ENCODE measurements at places on chromosomes 2 and 18.
A peak's percentile ranks its signal among the peaks of the same experiment; 100 is the strongest.

- DNase-seq = no peak
These were observed 238.7 kb downstream of the TGIF1 start for GRCh38 chr18:3688690-3689089.

- no peak for DNase-seq
These were observed 258.9 kb downstream of the METTL4 start for GRCh38 chr18:2312440-2312839.

GRCh38 chr18:62420513-62421209, 95.6 kb downstream of the TNFRSF11A start:
- DNase-seq = peak; percentile 66

DNA sequence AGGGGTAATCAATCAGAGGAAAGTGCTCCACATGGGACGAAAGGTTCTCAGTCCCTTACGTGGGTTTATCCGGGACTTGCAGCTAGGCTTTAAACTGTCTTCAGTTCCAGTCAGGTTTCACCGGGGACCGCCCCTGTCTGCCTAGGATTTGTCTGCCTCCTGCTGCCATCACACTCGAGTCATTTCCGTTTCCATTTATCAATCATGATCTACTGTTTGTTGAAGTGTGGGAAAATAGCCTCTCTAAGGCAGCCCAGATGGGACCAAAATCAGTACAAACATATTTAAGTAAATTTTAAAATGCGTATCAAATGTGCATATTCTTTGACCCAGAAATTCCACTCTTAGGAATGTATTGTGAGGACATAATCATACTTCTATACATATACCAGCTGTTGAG, 10.5 kb downstream of the TRAPPC12 start:
- no peak for DNase-seq

- DNase-seq = peak; percentile 34
These were observed 101.4 kb upstream of the RAB6C start for GRCh38 chr2:129877795-129878775.

DNA sequence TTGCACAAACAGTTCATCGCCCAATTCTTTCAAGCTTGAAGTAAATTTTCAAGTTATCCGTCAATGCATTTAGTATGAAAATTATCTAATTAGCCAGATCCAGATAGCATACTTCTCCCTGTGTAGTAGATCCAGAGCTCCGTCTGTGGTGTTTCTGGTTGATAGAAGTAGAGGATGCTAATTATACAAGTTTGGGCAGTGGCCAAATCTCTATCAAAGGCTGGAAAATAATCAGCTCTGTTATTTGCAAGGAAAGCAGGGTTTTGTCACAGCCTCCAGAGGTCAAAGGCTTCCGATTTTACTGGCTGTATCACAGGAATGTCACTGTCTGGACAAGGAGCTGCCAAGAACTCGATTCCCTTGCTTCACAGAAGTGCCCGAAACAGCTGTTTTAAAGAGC, 28.6 kb downstream of the LRRC30 start:
- no peak for DNase-seq

- DNase-seq = no peak
These were observed 14.0 kb downstream of the GORASP2 start for GRCh38 chr2:170943041-170943440.

DNA sequence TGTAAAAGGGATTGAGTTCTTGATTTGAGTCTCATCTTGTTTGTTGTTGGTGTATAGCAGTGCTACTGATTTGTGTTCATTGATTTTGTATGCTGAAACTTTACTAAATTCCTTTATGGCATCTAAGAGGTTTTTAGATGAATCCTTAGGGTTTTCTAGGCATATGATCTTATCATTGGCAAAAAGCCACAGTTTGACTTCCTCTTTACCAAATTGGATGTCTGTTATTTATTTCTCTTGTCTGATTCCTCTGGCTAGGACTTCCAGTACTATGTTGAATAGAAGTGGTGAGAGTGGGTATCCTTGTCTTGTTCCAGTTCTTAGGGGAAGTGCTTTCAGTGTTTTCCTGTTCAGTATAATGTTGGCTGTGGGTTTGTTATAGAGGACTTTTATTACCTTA, 4.8 kb downstream of the ANKAR start:
- no peak for DNase-seq

GRCh38 chr2:144083211-144083610, 436.7 kb downstream of the ZEB2 start:
- no peak for DNase-seq

DNA sequence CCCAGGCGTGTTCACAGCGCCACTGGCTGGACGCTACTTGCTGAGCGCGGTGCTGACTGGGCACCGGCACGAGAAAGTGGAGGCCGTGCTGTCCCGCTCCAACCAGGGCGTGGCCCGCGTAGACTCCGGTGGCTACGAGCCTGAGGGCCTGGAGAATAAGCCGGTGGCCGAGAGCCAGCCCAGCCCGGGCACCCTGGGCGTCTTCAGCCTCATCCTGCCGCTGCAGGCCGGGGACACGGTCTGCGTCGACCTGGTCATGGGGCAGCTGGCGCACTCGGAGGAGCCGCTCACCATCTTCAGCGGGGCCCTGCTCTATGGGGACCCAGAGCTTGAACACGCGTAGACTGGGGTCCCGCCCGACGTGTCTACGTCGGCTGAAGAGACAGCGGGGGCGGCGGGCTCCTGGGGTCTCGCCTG, 891 bp upstream of the KHK start:
- DNase-seq = peak; percentile 12

- no peak for DNase-seq
These were observed 87.7 kb downstream of the SH3YL1 start for GRCh38 chr2:175880-176820.

DNA sequence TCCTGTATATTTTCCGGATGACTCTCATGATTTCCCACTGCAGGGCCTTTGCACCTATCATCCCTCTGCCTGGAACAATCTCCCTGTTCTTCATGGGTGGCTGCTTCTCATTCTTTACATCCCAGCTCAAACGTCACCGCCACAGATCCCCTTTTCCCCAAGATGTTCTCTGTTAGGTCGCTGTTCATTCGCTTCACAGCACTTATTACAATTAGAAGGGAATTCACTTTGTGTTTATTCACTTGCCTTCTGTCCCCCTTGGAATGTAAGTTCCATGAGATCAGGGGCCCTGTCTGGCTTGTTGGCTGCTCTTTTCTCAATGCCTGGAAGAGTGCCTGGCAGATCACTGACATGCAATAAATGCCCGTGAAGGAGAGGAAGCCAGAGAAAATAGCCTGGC, 106.7 kb downstream of the FOXI3 start:
- no peak for DNase-seq

DNA sequence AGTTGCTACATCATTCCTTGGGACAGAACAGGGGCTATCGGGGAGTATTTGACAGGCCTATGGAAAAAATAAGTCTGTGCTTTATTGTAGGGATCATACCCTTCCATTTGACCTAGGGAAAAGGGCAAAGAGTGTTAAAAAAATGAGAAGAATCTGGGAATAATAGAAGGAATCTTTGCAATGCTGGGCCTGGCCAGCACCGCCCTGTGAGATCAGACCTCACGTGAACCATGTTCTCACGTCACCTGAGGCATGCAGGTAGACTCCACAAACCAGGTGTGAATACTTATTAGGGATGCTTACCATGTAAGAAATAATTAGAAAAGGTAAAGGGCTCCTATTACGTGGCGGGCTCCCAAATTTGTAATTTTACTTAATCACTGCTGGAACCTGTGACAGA, 177.5 kb upstream of the GATA6 start:
- DNase-seq = no peak

- DNase-seq = no peak
These were observed 22.1 kb downstream of the PTRHD1 start for GRCh38 chr2:24771061-24771460.

DNA sequence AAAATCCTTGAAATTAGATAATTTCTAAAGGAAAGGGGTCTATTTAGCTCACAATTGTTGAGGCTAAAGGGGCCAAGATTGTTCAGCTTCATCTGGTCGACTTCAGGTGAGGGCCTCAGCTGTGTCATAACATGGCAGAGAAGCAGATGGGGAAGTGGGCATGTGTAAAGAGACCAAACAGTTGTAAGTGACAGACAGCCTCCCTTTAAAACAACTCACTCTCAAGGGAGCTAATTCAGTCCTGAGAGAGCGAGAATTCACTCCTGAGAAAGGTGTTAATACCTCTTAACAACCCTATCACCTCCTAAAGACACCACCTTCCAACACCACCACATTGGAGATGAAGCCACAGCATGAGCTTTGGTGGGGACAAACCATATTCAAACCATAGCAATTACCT, 62.4 kb downstream of the KCMF1 start:
- DNase-seq = no peak

GRCh38 chr2:119257198-119257597, 33.6 kb downstream of the STEAP3 start:
- no peak for DNase-seq

DNA sequence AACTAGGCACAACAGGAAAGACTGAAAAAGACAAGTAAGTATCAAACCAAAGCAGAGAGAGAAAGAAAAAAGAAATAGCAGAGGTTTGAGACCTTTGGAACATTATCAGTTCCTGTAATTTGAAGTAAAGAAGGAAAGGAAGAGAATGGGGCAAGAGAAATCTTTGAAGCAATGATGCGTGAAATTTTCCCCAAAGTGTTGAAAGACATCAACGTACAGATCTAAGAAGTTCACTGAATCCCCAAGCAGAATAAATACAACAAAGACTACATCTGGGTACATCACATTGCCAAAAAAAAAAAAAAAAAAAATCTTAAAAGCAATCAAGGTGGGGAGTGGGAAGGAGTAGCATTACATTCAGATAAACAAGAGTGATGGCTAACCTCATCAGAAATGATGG, 6.0 kb upstream of the SLC30A6 start:
- no peak for DNase-seq

DNA sequence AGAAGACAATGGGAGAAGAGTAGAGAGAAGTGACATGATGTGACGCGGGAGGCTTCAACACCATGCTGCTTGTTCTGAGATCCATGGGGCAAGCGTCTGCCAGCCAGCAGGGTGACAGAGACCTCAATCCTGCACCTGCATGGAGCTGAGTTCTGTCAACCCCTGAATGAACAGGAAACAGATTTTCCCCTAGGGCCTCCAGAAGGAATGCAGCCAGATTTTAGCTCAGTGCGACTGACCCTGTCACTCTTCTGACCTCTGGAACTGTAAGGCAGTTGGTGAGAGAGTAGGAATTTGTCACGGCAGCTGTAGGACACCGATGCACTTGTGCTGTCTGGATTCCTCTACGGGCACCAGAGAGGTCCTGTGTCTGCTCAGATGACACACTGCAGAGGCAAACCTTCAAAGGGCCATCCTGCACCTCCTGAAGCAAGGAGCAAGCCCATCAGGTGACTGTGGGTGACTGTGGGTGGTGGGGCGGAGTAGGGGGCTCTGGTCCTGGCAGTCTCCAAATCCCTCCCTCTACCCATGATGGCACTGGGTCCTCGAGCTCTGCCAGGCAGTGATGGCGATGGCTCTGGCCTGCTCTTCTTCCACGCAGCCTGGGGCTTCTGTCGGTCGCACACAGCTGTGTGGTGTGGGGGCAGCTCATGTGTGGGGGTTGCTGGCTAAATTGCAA, 194.3 kb upstream of the TWIST2 start:
- no peak for DNase-seq

- no peak for DNase-seq
These were observed 285.4 kb downstream of the ZEB2 start for GRCh38 chr2:144234542-144234871.

DNA sequence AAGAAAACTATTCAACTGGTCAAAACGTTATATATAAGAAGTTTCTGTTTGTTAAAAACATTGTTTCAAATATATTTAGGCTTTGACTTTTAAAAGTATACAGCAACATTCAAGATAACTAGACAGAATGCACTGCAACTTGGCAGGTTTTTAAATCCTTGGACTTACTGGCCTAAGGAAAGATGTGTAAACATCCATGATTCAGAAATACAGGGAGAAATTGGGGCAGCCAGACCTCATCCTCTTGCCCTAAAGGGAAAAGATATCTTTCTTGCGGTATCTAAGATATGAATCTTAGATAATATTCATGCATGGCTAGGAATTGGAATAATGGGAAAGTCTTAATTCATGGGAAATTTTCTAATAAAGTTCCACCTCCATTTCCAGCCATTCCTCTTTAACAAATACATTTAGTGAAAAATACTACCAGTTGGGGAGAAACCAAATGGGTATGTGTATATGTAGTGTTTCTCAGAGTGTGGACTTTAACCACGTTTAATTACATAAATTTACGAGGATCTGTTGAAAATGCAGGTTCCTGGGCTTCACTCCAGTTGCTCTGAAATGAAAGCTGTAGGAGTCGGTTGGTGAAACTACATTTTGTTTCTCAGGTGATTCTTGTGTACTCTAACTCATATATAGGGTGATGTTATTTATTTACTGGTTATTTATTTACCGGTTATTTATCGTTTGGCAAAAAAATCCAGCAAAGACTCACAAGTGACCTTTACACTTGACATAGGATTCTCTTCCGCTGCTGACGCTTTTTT, 587 bp upstream of the TANK start:
- DNase-seq = no peak

DNA sequence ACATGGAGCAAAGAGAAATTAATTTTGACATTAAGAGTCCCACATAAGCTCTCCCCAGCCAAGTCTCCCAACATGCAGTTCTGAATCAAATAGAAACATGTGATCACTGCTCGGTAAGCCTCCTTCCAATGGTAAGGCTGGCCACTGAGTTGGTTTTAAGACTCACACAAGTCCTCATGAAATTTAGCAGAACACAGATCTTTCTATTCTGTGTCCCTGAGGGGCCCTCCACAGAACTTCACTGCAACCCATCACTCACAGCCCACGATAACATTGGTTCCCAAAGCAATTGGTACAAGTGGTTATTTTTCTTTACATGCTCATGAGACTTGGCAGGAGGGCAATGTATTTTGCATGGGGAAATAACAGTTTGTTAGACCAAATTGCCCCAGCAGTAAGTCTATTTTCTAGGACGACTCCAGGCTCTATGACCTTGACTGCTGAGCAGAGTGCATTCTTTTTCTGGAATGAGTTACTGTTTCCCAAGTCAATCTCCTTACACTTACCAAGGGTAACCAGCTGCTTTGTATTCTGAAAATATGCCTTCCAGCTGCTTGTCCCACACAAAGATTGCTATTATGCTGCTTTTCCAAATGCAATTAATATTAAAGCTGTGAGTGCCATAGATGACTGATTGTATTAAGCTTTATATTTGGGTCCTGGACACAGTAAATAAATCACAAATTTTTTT, 142.3 kb upstream of the TANK start:
- no peak for DNase-seq

GRCh38 chr2:16763056-16763455, 97.4 kb upstream of the CYRIA start:
- no peak for DNase-seq

- DNase-seq = peak; percentile 37
These were observed 71.1 kb upstream of the TFCP2L1 start for GRCh38 chr2:121356058-121356640.
